ENCODE measurements at places on chromosomes 4 and X.

- DNase-seq: no peak
Measured at GRCh38 chr4:53589511-53589910, 1.8 kb downstream of the LNX1 start.

GRCh38 chr4:48203819-48204218 lies 65.8 kb downstream of the TEC start:
- no peak for DNase-seq

DNA sequence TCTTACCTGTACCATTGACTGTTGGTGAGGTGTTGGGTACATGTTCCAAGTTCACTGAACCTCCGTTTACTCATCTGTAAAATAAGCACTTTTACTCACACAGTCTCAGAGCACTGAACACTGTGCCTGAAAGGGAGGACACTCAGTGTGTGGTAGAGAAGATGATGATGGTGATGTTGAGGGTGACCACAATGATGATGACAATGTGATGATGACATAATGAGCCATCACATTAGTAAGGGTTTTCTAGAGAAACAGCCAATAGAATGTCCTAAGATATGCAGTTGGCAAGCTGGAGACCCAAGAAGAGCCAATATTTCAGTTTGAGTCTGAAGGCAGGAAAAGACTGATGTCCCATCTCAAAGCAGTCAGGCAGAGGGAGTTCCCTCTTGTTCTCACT lies 315.4 kb upstream of the IGFBP7 start:
- DNase-seq: no peak

DNA sequence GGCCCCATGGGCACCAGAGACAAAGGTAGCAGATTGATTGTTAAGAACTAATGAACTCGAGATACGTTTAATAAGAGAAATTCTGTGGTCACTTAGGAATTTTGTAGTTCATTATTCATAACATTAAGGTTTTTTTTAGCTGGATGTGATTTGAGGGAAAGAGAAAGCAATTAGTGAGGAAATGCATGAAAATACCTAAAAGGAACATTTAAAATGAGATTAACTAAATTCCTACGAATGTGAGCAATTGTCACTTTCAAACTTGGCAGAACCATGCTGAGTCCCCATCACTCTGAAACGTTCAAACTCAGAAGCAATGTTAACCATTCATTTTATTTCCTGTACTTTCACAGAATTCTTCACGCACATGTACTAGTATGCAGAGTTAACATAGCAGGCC lies 5.9 kb downstream of the PRMT9 start:
- no peak for DNase-seq

DNA sequence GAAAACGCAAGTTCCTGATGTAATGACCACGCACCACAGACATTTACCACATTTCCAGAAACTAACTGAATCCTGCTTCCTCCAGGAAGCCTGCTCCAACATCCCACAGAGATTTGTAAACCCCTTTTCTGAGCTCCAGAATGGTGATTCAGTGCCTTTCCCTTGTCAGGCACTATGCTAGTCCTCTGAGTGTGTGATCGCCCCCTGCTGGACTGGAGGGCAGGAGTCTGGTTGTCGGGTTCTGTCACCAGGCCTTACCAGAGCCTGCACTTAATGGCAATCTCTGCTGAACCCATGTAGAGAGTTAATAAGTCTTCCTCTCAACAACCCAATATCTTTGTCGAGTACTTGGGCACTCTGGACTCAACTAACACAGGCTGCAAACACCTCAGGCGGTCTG lies 14.5 kb upstream of the KDM5C start:
- no peak for DNase-seq

- DNase-seq: no peak
Measured at GRCh38 chrX:107775000-107775733, 420 bp downstream of the TSC22D3 start.

GRCh38 chr4:17082186-17082585 lies 183.7 kb upstream of the LDB2 start:
- no peak for DNase-seq

DNA sequence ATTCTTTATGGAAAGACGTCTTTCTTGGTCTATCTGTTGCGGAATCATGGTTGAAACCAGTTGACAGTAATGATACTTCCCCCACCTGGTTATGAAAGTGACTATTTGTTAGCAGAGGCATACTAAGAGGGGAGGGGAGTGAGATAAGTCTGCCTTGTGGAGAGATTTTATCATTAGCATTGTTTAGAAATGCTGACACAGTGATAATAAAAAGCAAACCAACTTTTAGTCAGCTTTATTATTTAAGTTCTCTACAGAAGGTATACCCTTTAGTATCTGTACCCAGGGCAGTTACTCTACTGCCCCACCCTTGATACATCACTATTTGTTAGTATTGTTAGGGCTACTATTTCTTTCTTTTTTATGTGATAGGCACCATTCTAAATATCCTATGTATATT lies 26.9 kb upstream of the IL1RAPL2 start:
- no peak for DNase-seq

DNA sequence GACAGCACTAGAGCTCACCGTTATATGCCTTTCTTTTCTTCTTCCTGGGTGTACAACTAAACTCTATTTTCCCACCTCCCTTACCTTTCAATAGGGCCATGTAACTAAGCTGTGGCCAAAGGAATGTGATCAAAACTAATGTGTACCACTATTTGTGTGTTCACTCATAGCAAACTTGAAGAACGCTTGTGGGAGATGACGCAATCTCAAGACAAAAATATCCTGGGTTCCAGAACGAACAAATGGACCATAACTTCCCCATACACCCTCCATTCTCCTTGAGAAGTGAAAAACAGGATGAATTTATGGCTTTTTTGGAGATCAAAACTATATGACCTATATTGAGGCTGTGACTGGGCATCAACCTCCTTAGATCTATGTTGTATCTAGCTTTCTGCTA lies 139.7 kb upstream of the GLRA2 start:
- DNase-seq: no peak

DNA sequence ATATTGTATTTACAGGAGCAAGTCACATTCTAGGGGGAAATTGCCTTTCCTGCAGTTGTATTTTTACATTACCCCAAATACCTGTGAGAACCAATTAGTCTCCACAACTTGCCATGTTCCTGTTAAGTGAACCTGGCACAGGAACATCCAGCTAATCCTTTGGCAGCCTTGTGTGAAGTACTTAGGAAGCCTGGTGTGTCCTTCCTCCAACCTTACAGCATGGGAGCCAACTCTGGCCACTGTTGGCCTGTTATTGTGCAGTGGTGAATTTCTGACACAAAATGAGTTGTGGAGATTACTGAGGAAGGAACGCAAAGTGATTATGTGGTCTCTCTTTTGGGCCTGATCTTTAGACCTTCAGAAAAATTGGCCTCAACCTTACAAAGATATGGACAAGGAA lies 238.0 kb upstream of the PITX2 start:
- no peak for DNase-seq

DNA sequence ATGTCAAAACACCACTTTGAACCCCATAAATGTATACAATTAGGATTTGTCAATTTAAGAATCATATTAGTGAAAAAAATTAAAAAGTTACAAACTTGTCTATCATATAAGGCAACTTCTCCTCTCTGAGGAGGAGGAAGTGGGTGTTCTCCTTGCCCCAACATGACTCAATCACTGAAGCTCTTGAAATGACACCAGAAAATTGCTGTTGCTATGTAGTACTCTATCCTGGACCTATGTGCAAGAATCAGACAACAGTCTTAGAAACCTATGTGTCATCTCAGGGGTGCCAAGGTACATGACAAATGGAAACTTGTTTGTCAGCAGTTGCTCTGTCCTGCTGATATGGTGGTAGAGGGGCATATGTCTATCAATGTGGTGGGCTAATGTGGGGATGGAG lies 47.7 kb downstream of the HMGB3 start:
- no peak for DNase-seq

DNA sequence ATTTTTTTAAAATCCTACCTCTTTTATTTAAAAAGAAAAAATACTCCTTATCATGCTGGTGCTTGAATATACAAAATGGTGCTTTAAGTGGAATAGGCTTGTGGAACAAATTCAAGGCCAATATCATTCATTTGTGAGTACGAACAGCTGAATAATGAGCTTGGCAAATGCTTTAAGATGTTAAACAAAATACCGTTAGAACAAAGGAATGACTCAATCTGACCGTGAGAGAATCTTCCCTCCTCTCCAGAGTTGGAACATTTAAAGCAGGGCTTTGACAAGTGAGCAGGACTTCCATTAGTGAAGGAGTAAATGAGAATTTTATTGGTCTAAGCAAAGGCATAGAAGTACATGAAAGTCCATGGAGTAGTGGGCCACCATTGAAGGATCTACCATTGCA lies 74.5 kb downstream of the DCLK2 start:
- no peak for DNase-seq

GRCh38 chrX:102768987-102769761 lies 48.6 kb downstream of the GPRASP3 start:
- DNase-seq: peak; percentile 60

DNA sequence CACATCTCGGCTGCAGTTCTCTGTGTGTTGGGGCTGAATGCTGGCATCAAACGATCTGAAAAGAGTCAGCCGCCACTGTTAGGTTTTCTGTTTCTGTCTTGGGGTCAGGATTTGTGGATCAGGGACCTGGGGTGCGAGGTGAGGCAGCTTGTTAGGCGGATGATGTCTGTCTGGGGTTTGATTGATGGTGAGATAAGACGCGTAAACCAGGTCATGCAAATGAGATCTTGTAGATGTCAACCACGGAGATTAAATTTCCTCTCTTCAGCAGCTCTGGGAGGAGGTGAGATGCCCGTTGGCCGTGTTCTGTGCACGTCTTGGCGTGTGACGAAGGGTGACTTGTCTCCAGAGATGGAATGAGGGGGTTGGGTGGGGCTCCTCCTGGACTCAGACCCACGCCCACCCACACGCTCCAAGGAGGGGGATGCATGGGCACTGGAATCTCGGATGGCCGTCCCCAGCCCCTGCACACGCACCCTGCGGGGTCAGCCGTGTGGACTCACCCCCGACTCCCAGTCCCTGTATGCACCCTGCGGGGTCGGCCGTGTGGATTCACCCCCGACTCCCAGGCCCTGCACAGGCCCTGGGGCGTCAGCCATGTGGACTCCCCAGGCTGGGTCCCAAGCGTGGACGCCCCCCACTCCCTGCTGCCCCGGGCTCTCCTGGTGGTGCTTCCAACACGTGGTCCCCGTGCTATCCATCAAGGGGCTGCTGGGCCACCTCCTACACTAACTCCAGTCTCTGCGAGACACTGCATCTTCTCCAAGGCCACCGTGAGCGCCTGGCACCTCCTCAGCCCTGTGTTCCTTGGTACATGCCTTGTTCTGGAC lies 16.0 kb upstream of the UVSSA start:
- peak; percentile 25 for DNase-seq

All from activated CD8-positive, alpha-beta memory T cell treated with anti-CD3 and anti-CD28 coated beads for 1 hour (primary cell).